CD4-positive, alpha-beta T cell (primary cell): ENCODE measurements at places on chromosomes 16 and 17. TPM values are rescaled to one million over a fixed set of nuclear protein-coding genes. Genes with fewer than 3 reads are reported as not detected.

Gene ASGR2
- 0.20 TPM for total RNA-seq

Gene MSL1
- total RNA-seq = 77.0 TPM

Gene TM4SF5
- total RNA-seq = not detected

Gene HSD3B7
- total RNA-seq = not detected

Gene ABCA9
- 0.03 TPM for total RNA-seq

Gene KIF18B
- total RNA-seq = 0.08 TPM

Gene GRAPL
- total RNA-seq = 23.7 TPM

Gene DBNDD1
- 2.6 TPM for total RNA-seq

Gene SMIM5
- 0.75 TPM for total RNA-seq
